ENCODE measurements at places on chromosomes 3 and 15.

DNA sequence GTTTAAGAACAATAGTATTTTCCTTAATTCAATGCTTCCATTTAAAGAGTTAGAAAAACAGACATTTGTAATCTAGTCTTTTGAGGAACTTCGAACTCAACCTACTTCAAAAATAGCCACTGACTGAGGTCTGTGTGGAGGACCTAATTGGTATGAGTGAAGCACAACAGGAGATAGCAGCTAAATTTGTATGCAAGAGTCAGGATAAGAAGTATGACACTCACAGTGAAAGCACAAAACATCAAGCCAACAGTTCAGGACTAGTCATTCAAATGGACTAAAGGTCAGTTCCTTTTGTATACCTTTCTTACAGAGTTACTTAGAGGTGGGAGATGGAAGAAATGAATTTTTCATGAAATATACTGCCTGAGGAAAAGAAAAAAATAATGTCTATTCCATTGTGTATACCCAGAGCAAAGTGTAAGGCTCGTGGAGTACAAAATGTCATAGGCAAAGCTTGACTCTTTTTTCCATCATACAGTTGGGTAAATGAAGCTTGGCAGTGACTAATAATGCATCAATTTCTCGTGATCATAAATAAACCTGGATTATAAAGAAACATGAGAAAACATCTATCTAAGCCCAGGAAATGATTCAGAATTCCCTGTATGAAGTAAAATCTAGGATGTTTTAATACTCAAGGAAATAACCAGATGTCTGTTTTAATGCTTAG lies 1005.2 kb upstream of the CADM2 start:
- H3K4me1 ChIP-seq, result no peaks in the 10 kb centered on the region
- H3K27me3 ChIP-seq, result no peaks in the 10 kb centered on the region
- no peak for DNase-seq
- H3K36me3 ChIP-seq, result no peaks in the 10 kb centered on the region
- no peak overlapping the region for H3K27ac ChIP-seq

GRCh38 chr15:31499953-31500765 lies 173.5 kb downstream of the KLF13 start:
- H3K36me3 ChIP-seq, result no peaks in the 10 kb centered on the region
- H3K27ac ChIP-seq, result no peak overlapping the region
- H3K4me3 ChIP-seq, result no peak overlapping the region
- no peak for DNase-seq
- no peaks in the 10 kb centered on the region for H3K4me1 ChIP-seq

GRCh38 chr3:41960826-41961750 lies 815 bp downstream of the ULK4 start:
- H3K4me3 ChIP-seq, result peak overlapping the region; percentile 83
- H3K27me3 ChIP-seq, result no peaks in the 10 kb centered on the region
- H3K36me3 ChIP-seq, result no peaks in the 10 kb centered on the region
- H3K4me1 ChIP-seq, result peaks cover 3% of the 10 kb centered on the region
- H3K27ac ChIP-seq, result peak overlapping the region; percentile 73
- peak; percentile 54 for DNase-seq

GRCh38 chr15:63473999-63474809 lies 30.2 kb upstream of the USP3 start:
- peak; percentile 32 for DNase-seq
- H3K4me3 ChIP-seq, result no peak overlapping the region
- H3K27me3 ChIP-seq, result no peaks in the 10 kb centered on the region
- peak overlapping the region; percentile 63 for H3K27ac ChIP-seq
- no peaks in the 10 kb centered on the region for H3K36me3 ChIP-seq

DNA sequence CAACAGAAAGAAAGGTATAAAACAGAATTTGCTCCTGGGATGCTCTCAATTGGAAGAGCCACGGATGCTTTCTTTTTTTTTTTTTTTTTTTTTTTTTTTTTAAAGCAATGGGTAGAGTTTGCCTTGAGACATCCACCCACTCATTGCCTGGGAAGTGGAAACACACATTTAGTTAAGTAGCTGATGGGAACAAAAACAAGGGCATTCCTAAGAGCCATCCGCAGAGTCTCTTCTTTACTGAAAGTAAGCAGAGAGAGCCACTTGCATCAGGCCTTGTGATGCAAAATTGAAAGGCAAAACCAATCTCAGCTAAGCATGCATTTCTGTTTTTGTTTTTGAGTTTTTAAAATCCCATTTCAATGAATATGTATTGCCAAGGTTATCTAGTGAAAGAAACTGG lies 787.9 kb upstream of the LMCD1 start:
- H3K4me3 ChIP-seq, result no peak overlapping the region
- no peak for DNase-seq
- H3K36me3 ChIP-seq, result no peaks in the 10 kb centered on the region
- H3K27me3 ChIP-seq, result no peaks in the 10 kb centered on the region
- H3K27ac ChIP-seq, result no peak overlapping the region

DNA sequence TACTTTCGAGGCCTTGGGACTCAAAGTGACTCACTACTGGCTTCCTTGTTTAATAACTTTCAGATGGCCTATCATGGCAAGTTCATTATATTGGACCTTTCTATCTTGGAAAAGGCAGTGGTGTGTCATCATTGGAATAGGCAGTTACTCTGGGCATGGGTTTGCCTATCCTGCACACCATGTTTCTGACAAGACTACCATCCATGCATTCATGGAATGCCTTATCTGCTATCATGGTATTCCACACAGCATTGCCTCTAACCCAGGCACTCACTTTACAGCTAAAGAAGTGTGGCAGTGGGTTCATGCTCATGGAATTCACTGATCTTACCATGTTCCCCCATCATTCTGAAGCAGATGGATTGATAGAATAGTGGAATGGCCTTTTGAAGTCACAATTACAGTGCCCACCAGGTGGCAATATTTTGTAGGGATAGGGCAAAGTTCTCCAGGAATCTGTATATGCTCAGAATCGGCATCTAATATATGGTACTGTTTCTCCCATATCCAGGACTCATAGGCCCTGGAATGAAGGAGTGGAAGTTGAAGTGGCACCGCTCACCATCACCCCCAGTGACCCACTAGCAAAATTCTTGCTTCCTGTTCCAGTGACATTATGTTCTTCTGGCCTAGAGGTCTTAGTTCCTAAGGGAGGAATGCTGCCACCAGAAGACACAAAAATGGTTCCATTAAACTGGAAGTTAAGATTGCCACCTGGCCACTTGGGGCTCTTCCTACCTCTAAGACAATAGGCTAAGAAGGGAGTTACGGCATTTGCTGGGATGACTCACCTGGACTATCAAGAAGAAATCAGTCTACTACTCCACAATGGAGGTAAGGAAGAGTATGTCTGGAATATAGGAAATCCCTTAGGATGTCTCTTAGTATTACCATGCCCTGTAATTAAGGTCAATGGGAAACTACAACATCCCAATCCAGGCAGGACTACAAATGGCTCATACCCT lies 1161.4 kb downstream of the SI start:
- no peak overlapping the region for H3K27ac ChIP-seq
- no peak for DNase-seq
- H3K4me3 ChIP-seq, result no peak overlapping the region
- no peaks in the 10 kb centered on the region for H3K4me1 ChIP-seq
- H3K36me3 ChIP-seq, result no peaks in the 10 kb centered on the region

DNA sequence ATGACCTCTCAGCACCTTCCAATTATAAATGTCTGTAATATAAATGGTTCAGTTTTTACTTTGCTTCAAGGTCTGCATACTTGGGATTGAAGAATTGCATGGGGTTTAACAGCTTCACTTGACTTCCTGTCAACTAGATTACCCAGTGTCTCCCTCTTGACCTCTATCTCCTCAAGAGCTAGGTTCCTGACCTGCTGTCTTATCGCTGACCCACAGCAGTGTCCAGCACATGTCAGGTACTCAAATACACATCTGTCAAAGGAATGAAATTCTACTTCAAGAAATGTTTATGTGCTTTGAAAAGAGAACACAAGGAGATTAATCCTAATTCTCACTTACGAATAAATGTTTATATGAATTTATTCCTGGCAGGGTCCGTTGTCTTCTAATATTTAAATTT lies 284.5 kb downstream of the SLC9A9 start:
- H3K27ac ChIP-seq, result no peak overlapping the region
- DNase-seq, result no peak
- no peaks in the 10 kb centered on the region for H3K27me3 ChIP-seq
- H3K4me3 ChIP-seq, result no peak overlapping the region

DNA sequence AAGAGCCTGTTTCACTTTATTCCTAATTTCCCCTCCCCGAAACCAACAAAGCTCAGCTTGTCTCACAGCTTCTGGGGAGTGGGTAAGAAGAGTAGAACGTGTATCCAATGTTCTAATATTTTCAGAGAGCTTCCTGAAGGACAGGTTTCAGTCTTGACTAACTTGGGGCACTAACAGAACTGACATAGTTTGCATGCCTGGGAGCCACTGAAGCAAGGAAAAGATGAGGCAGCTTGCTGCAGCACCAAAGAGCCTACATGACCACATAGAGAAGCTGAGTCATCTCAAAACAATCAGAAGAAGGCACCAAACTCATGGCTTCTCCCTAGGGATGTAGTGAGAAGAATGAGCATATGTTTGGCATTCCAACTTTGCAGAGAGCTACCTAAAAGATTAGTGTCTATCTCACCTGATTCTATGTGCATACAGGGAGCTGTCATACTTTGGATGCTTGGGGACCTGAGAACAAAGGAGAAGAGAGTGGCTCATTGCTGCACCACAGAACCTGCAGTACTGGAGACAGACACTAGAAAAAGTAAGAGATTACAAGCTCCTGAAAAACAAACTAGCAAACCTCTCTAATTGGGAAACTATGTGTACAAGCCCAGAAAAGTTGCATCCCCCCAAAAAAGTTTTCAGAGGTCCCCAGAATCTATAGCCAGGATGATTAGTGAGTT lies 86.9 kb downstream of the DCLK3 start:
- no peaks in the 10 kb centered on the region for H3K27me3 ChIP-seq
- DNase-seq, result no peak
- H3K4me3 ChIP-seq, result no peak overlapping the region
- H3K36me3 ChIP-seq, result no peaks in the 10 kb centered on the region
- H3K4me1 ChIP-seq, result no peaks in the 10 kb centered on the region

- no peaks in the 10 kb centered on the region for H3K27me3 ChIP-seq
- no peaks in the 10 kb centered on the region for H3K4me1 ChIP-seq
- H3K27ac ChIP-seq, result no peak overlapping the region
- no peak overlapping the region for H3K4me3 ChIP-seq
- H3K36me3 ChIP-seq, result no peaks in the 10 kb centered on the region
Measured at GRCh38 chr3:84759361-84759760, 199.4 kb upstream of the CADM2 start.

DNA sequence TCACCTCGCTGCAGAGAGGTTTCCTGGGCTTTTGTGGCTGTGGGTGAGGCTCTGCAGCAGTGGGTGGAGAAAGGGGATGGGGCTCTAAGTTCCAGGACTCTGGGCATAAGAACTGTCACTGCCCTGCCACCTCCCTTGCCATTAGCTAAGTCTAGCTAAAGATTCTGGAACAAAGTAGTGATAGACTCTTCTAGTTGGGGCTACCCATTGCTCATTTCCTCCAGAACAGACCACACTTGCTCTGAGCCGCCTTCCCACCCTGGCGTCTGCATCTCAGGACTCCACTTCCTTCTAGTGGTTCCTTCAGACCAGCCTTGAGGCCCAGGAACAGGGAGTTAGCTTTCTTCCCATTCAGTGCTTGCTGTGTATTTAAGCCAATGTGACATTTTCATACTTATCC lies 7.5 kb downstream of the ARHGAP31 start:
- H3K27me3 ChIP-seq, result no peaks in the 10 kb centered on the region
- H3K36me3 ChIP-seq, result no peaks in the 10 kb centered on the region
- no peak for DNase-seq

- H3K27ac ChIP-seq, result peak overlapping the region; percentile 51
- H3K4me1 ChIP-seq, result peaks cover 61% of the 10 kb centered on the region
- no peaks in the 10 kb centered on the region for H3K36me3 ChIP-seq
Measured at GRCh38 chr15:58473724-58474123, 41.9 kb downstream of the LIPC start.

GRCh38 chr3:25386686-25387255 lies 41.3 kb upstream of the RARB start:
- no peak overlapping the region for H3K27ac ChIP-seq
- no peaks in the 10 kb centered on the region for H3K4me1 ChIP-seq
- no peaks in the 10 kb centered on the region for H3K36me3 ChIP-seq
- no peaks in the 10 kb centered on the region for H3K27me3 ChIP-seq
- H3K4me3 ChIP-seq, result no peak overlapping the region

DNA sequence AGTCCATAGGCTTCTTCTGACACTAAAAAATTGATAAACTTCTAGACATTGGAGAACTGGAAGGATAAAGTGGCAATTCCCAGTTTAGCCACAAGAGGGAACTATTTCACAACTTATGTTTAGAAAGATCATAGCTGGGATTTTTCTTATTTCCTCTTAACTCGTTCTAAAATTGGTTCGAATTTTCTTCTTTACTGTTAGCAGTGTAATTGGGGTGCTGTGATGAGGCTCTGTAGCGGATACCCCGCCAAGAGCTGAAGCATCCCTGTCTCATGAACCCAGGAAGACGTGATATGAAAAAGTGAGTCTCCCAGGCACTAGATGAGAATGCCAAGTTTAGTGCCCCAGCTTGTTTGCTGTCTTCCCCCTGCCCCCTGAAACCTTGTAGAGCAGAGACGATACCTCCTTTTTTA lies 85.1 kb downstream of the PDCD6IP start:
- DNase-seq, result no peak
- H3K4me3 ChIP-seq, result no peak overlapping the region
- no peaks in the 10 kb centered on the region for H3K4me1 ChIP-seq
- H3K36me3 ChIP-seq, result no peaks in the 10 kb centered on the region
- no peak overlapping the region for H3K27ac ChIP-seq

Measured in T-cell (primary cell).